ENCODE measurements at places on chromosomes 12 and 14. TPM values are rescaled to one million over a fixed set of nuclear protein-coding genes. Genes with fewer than 3 reads are reported as not detected.

The RERG gene
- 3.1 TPM for total RNA-seq

The TMTC1 gene
- 33.2 TPM for total RNA-seq

The MIS18BP1 gene
- 9.7 TPM for total RNA-seq

The PTPRO gene
- total RNA-seq = 1.2 TPM

The LRP10 gene
- total RNA-seq = 71.0 TPM

The SLCO1B3 gene
- total RNA-seq = not detected
